ENCODE measurements at places on chromosomes 13 and 19. TPM values are rescaled to one million over a fixed set of nuclear protein-coding genes. Genes with fewer than 3 reads are reported as not detected.
A peak's percentile ranks its signal among the peaks of the same experiment; 100 is the strongest.

GRCh38 chr19:46736531-46737297 lies 9.1 kb upstream of the FKRP start:
- ATAC-seq = no peak

DNA sequence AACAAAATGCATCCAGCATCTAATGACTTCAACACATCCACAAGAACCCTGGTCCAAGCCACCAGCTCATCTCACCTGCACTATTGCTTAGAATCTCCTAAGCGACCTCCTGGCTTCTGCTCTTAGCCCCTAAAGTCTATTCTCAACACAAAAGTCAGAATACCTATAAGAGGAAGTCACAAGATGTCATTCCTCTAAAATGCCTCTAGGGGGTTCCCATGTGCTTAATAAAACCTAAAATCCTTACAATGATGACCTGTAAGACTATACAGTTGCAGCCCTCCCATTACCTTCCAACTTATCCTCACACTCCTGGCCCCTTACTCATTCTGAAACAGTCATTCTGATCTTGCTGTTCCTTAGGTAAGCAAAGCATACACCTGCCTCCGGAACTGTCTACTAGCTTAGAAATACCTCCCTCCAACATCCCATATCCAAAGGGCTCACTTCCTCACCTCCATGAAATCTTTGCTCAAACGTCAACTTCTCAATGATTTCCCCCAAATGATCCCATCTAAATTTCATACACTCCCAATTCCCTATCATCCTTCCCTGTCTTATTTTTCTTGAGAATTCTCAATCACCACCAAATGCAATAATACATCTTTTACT lies 10.0 kb downstream of the ATP7B start:
- peak; percentile 63 for ATAC-seq

- no peak for ATAC-seq
These were observed 870 bp downstream of the ZNF442 start for GRCh38 chr19:12364391-12365235.

Gene ZNF536
- total RNA-seq = 0.20 TPM

Gene PRR20A
- not detected for total RNA-seq

DNA sequence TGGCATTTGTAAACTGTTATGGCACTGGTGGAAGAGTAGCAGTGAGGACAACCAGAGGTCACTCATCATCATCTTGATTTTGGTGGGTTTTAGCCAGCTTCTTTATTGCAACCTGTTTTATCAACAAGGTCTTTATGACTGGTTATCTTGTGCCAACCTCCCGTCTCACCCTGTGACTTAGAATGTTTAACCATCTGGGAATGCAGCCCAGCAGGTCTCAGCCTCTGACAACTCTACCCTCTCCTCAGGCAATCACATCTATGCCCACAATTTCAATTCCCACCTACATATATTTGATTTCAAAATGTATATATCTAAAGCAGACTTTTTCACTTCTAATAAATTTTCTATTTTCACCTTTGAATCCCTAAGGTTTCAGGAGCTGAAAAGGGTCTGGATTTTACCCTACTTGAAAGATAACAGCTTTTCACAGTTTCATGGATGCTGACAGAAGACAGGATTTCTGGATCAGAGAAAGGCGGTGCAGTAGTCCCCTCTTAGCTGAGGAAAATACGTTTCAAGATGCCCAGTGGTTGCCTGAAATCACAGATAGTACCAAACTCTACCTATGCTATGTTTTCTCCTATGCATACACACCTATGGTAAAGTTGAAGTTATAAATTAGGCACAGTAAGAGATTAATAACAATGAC lies 1171.8 kb downstream of the DIAPH3 start:
- no peak for ATAC-seq

Gene PLIN3
- total RNA-seq = 152 TPM

Data from esophagus mucosa (tissue), 1 donor.